ENCODE measurements at places on chromosomes 16 and 17. TPM values are rescaled to one million over a fixed set of nuclear protein-coding genes. Genes with fewer than 3 reads are reported as not detected.

DNA sequence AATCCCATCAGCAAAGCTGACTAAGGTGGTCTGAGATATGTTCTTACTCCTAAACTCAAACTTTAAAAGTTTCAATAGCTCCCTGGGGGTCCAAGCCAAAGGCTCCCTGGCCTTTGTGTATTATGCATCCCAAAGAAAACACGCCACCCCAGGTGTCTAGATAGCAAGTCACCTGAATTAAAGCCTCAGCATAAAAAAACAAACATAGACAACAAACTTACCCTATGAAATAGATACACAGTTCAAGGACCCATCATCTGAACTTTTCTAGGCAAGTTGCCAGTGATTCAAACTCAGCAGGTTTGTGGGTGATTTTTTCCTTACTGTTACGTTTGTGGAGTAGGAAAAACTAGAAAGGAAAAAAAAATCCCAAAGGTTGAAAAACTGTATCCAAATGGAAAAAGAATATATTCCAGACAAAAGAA lies 12.5 kb downstream of the CMTM3 start:
- no peak for DNase-seq

DNA sequence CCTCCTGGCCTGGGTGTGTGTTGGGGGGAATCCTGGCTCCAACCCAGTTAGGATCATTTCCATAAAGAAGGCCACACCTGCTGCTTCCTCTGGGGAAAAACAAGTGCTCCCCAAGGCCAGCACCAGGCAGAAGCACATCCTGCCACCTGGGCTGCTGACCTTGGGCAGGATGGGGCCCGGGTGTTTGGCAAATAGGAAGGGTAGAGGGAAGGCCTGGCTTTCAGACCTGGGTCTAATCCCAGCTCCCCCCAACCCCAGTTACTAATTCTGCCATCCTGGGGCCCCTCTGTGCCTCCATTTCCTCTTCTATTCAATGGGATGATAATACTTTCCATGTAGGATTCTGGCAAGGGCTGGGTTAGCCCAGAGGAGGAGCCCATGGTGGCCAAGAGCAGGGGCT lies 3.0 kb upstream of the NLRC5 start:
- no peak for DNase-seq

DNA sequence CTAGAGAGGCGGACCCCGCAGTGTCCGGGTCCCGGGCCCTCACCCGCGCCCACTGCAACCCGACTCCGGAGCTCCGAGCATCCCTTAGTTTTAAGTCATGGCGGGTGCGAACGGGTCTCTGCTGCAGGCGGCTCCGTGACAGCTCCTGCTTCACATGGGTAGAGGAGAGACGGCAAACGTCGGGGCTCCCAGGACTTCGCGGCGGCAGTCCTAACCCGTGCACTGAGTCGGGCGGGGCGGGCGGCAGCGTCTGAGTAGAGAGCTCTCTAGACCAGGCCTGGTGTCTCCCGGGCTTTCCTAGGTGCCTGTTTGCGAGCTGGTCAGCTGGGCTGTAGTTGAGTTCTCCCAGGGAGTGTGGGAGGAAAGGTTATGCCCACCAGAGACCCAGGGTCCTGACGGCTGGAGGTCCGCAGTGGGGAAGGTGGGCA lies 345 bp downstream of the TSC2 start:
- no peak for DNase-seq

DNA sequence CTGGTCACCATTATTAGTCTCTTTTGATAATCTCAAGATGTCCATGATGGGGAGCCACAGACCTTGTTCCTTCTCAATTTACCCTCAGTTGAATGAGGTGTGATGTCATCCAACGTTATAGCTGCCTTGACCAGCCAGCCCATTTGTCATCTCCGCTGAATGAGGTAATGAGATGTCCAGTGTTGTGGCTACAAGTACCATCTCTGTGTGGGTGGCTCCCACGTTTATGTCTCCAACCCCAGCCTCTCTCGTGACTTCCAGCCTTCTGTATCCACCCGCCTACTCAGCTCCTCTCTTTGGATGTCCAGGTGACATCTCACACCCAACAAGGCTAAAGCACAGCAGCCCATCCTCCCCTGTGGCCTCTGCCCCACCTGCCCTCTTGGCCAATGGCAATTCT lies 18.2 kb downstream of the DNAH17 start:
- DNase-seq: no peak

GRCh38 chr17:13513039-13513405 lies 88.7 kb downstream of the HS3ST3A1 start:
- no peak for DNase-seq

GRCh38 chr17:1251866-1252608 lies 18.2 kb upstream of the BHLHA9 start:
- DNase-seq: no peak

GRCh38 chr16:89366561-89367537 lies 123.5 kb downstream of the ANKRD11 start:
- no peak for DNase-seq

DNA sequence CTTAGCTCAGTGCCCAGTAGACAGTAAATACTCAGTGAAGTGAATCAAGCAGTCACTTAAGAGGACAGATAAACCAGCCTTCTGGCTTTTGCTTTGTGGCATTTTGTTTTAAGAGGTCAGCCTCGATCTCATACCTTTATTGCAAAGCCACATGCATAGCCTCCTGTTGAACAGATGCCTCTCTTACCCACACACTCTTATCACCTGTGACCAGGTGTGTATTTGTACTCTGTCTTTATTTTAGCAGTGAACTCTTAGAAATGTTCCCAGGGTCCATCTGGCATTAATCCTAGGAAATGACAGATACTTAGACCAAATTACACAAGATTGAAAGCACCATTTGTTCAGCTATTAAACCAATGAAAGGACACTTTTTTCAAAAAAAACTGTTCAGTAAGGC lies 1426.5 kb downstream of the CDH11 start:
- no peak for DNase-seq

DNA sequence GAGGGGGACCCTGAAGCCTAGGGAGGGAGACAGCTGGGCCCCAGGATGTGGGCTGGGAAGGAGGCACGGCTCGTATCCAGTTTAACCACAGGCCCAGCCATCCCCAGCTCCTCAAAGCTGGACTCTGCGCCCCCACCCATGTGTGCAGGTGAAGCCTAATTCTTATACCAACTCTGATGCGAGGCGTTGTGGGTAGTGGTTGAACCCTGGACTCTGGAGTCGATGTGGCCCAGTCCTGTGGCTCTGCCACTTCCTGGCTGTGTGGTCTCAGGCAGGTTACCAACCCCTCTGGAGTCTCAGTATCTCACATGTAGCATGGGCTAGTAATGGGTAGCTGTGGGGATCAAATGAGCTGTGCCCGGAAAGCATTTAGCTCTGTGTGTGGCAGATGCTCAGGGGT lies 60.4 kb upstream of the TOB1 start:
- no peak for DNase-seq

- no peak for DNase-seq
These were observed 14.3 kb downstream of the JUP start for GRCh38 chr17:41772218-41772585.

- no peak for DNase-seq
These were observed 259.0 kb upstream of the ZFHX3 start for GRCh38 chr16:73306901-73307413.

DNA sequence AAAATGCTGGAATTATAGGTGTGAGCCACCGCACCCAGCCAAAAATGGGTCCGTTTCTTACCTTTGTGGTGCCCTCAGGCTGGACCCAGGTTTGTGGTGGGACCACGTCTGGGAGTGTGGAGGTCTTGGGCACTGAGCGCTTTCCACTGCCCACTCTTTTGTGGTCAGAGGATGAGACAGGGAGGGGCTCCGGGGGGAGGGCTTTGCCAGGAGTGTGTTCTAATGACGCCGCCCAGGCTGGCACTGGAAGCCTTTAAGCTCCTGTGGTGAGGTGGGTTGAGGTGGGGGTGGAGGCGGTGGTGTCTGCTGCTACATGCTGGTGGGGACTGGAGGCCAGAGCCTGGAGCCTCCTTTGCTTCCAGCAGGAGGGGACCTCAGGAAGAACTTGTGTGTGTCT lies 12.8 kb upstream of the ADCY7 start:
- no peak for DNase-seq

DNA sequence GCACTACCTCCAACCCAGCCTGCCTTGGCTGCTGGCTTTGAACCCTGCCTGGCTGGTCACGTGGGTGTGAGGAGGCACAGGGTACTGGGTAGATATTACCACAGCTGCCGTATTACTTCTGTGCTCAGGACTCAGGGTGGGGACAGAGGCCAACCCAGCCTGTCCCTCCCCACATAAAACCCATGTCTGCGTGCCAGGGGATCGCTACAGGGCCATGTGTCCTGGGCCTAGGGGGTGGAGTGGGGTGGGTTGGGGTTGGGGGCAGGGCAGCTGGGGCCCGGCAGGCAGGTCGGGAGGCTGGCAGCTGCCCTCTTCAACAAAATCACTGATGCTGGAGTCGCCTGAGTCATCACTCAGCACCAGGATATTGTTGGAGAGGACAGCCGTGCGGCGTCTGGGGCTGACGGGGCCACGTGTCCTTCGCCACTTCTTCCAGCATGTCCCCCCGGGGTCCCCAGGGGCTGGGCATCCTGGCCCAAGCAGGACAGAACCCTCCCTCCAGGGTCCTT lies 39.7 kb upstream of the PVALEF start:
- DNase-seq: no peak

DNA sequence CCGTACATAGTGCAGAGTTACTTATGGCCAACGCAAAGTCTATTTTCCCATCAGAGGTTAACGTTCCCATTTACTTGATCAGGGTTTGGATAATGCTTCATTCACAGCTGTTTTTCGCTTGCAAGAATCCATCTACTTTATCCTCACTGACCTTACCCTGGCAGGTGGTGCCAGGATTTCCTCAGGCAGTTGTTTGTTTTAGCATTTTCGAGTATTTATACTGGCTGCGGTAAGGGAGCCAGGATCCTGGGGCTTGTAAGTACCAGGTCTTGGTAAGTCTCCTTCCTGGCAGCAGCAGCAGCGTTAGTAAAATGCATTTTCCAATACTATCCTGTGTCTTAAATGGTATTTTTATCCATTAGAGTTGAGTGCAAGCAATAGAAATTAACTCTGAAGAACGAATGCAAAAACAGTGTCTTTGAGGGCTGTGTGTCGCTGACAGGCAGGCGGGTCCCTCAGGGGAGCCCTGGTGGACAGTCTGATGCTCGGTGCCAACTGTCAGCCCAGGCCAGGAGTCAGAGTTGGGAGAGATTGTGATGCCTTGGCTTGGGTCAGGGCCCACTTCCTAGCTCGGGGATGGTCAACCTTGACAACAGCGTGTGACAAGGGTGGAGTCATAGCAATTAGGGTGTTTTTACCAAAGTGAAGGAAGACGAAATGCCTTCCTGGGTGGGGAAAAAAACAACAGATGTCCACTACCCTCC lies 92.4 kb upstream of the HSBP1 start:
- DNase-seq: no peak

DNA sequence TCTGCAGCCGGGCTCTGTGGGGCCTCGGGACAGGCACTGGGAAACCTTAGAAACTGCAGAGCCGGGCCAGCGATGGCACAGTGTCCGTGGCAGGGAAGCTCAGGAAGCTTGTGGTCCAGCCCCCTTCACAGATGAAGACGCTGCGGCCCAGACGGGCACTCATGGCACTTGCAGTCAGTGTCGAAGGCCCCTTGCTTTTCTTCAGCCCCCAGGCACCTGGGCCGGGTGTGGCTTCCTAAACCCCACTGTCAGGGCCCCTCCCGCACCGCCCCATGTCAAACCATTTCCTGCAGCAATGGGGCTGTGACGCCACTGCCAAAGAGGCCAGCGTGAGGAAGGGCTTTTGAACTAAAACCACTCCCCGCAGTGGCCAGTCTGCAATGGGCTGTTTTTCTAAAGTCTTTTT lies 164.0 kb downstream of the LAT start:
- no peak for DNase-seq

DNA sequence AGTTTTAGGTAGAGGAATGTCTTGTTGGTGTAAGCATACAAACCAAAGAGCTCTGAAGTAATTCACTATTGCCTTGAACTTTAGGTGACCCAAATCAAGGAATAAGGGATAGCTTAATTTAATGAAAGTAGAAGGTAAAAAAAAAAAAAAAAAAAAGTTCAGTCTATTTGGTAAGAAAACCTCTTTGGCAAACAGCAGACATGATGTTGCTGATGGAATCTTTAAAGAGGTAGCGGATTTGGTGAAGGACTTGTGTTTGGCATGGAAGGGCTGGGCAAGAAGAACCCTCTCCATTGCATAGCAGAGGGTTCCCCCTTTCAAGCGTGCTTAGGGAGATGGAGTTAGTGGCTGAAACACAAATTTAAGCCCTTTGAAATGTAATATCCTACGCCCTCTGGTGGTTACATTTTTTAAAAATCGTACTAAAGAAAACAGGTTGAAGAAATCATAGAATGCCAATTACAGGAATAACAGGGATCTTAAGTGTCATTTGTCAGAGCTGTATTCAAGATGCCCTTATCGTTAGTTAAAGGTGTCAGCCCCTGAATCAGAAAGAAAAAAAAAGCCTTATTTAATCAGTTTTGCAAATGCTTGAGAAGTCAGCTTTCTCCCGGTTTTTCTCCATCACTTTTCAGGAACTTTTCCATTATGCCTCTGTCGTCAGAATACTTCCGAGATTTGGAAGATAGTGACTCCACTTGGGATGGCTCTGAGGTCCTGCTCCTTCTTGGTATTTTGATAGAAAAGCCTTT lies 383.1 kb downstream of the KCNJ2 start:
- peak; percentile 44 for DNase-seq

DNA sequence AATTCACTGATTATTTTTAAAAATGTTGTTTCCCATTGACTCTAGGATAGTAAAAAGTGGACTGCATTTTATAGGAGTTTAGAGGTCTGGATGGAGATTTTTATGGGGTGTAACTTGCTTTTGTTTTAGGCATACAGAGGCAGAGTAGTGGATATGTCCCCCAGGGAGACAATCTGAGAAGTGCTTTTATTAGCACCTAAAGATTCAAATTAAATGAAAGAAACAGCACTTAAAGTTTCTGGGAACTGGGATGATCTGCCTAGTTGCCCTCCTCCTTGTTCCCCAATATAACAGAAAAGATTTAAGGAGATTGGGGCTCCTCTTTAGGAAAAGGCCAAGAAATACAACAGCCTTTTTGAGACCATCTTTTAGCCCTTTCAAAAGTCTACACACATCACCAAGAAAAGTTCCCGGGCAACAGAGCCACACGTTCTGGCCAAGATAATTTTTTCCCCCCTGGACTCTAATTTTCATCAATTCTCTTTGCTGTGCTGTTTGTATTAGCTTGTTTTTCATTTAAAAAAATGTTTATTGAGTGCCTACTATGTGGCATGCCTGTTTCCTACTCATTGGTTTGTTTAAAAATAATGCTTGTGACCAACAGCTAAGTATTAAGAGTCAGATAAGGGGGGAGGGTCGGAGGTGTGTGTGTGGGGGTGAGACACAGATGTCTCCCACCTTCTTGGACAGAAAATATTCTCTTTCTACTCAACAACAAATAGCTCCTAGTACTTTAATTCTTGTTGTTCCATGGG lies 2.5 kb upstream of the IGF2BP1 start:
- DNase-seq: no peak

GRCh38 chr17:41718287-41718645 lies 6.1 kb downstream of the GAST start:
- no peak for DNase-seq

C16orf92 gene
- total RNA-seq: not detected

KRTAP29-1 gene
- total RNA-seq: not detected

LPCAT2 gene
- 33.1 TPM for total RNA-seq

DNAAF8 gene
- 1.9 TPM for total RNA-seq

POLR2C gene
- 74.9 TPM for total RNA-seq

NSF gene
- 104 TPM for total RNA-seq

KRTAP9-4 gene
- total RNA-seq: not detected

ALOX15B gene
- total RNA-seq: not detected

SLC12A3 gene
- not detected for total RNA-seq

UMOD gene
- total RNA-seq: not detected

ABCA9 gene
- total RNA-seq: not detected

KRT36 gene
- total RNA-seq: not detected

Data from HFFc6 (cell line).